Effector memory CD4-positive, alpha-beta T cell (primary cell): ENCODE measurements at places on chromosomes 6 and 20.

DNA sequence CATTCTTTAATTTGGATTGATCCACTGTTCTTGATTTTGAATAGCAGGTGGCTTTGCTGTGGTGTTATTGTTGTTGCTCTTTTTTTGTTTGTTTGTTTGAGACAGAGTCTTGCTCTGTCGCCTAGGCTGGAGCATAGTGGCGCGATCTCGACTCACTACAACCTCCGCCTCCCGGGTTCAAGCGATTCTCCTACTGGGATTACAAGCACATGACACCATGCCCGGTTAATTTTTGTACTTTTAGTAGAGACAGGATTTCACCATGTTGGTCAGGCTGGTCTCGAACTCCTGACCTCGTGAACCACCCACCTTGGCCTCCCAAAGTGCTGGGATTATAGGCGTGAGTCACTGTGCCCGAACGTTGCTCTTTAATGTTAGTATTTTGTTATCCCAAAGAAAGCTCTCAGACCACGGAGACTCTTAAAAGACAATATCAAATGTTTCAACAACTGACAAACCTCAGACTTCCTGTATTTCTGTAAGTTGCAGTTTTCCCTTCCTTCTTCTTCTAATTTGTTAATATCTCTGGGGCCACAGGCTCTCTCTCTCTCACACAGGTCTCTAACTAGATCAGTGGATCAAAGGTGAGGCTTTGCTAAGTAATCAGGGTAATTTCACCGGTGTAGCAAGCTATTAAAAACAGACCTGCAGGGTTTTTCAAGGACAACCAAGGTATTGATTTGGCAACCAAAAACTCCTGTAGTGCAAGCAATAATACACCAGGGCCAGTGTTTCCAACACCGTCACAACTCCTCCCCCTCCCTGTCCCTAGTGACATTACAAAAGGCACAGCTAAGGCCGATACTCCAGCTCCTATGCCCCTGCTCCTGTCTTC, 48.8 kb upstream of the ZNF217 start:
- DNase-seq: peak; percentile 35

- no peak for DNase-seq
These were observed 731.6 kb upstream of the MANEA start for GRCh38 chr6:94845742-94846141.

DNA sequence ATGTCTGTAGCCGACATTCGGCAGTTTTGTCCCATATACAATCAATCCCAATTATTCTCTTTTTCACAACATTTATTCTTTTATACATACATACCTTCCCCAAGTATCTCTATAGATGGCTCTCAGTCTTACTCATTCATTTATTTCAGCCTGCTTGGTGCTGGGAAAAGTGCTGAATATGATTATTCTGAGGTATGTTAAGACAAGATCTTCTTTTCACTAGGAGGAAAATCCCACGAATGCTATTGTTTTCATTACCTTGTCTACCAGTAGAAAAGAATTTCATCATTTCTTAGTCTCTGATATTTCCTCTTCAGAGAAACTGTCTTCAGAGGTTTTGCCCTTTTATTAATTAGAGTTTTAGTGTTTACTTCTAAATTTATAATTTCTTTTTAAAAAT, 13.7 kb upstream of the BPIFA3 start:
- DNase-seq: no peak

- DNase-seq: no peak
These were observed 200.9 kb downstream of the DLL1 start for GRCh38 chr6:170089963-170090362.
